ENCODE measurements at places on chromosomes 16 and 17.

DNA sequence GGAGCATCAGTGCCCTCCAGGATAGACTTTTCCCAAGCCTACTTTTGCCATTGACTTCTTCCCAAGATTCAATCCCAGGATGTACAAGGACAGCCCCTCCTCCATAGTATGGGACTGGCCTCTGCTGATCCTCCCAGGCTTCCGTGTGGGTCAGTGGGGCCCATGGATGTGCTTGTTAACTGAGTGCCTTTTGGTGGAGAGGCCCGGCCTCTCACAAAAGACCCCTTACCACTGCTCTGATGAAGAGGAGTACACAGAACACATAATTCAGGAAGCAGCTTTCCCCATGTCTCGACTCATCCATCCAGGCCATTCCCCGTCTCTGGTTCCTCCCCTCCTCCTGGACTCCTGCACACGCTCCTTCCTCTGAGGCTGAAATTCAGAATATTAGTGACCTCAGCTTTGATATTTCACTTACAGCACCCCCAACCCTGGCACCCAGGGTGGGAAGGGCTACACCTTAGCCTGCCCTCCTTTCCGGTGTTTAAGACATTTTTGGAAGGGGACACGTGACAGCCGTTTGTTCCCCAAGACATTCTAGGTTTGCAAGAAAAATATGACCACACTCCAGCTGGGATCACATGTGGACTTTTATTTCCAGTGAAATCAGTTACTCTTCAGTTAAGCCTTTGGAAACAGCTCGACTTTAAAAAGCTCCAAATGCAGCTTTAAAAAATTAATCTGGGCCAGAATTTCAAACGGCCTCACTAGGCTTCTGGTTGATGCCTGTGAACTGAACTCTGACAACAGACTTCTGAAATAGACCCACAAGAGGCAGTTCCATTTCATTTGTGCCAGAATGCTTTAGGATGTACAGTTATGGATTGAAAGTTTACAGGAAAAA lies 9.7 kb upstream of the CYLD start:
- DNase-seq, result no peak

DNA sequence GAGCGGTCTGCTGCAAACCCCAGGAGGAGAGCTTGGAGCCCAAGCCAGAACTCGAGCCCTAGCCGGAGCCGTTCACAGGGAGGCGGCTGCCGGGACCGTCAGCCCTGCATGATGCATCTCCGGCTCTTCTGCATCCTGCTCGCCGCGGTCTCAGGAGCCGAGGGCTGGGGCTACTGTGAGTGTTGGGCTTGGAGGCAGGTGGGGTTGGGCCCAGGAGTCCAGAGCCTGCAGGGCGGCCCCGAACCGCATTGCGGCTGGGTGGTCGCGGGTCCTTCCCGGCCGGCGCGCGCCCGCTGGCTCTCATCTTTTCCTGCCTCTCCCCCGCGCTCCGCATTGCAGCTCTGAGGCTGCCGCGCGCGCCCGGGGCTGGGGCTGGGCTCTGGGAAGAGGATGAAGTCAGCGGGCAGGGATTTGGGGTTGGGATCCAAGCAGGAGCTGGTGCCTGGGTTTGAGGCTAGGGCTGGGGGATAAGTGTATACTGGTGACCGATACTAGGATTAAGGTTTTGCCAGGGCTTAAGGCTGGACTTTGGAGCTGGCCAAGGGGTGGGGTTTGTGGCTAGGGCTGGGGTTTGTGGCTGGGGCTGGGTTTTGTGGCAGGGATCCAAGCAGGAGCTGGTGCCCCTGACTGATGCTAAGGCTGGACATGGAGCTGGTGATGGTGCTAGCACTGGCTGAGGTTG lies 532 bp downstream of the CNTNAP1 start:
- DNase-seq, result no peak

- DNase-seq, result no peak
Observed at GRCh38 chr17:64503821-64504768, 2.0 kb downstream of the DDX5 start.

GRCh38 chr16:4217204-4218131 lies 24.4 kb downstream of the SRL start:
- no peak for DNase-seq

- DNase-seq, result no peak
Observed at GRCh38 chr16:4067262-4068001, 48.8 kb downstream of the ADCY9 start.

GRCh38 chr17:57669671-57670529 lies 75.2 kb downstream of the CCDC182 start:
- no peak for DNase-seq

DNA sequence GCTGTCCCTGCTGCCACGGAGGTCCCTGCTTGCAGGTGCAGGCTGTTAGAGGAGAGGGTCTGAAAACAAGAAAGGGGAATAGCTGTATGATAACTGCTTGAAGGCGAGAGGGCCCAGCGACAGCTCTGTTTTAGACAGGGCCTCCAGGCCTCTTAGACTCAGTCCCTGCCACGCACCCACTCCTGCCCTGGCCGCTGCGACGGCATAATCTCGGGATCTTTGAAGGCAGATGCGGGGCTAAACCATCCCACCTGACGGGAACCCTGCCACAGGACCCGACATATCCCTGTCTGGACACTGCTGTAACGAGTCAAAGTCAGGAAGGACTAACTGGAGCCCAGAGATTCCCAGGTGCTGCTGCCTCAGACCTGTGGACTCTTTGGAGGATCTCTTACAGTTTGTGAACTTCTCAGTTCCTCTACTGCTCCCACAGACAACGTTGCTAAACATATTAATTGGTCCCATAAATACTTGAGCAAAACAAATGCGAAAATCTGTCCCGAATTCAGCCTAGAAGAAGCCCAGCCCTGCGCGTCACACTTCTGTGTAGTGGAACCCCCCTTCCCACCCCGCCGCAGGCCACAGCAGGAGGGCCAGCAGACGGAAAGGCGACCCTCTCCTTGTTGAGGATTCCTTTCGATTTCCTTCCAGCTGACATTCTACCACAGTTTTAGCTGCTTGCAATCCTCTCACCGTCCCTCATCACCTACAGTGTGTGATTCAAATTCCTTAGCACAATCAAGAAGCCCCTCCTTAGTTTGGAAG lies 998 bp upstream of the TMEM11 start:
- DNase-seq, result no peak

DNA sequence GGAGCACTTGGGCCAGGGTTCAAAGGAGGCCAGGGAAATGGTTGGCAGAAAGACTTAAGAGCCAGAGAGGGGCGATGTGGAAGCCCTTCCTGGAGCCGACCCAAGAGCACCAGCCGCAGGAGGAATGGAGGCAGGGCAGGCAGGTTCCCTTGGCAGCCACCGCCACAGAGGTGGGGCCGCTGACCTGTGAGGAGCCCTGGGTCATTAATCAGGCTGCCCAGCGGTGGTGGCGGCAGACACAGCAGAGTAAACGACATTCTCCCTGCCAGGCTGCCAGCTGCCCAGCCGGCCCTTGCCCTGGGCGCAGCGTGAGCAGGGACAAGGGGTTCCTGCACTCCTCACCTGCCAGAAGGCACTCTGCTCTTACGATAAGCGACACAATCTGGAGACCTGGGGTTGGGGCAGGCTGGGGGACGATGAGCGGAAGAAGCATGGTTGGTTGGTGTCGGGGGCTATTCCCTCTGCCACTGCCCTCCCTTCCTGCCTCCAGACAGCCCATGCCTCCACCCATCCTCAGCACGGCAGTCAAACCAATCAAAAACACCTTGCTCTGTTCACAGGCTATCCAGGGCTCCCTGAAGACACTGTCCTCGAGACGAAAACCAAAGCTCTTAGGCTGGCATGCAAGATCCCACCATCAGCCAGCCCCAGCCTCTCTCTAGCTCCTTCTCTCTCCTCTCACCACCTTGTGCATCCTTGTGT lies 40.9 kb downstream of the PLXDC1 start:
- no peak for DNase-seq

GRCh38 chr16:14447783-14448182 lies 182.3 kb downstream of the PARN start:
- no peak for DNase-seq

GRCh38 chr17:2481760-2482159 lies 29.9 kb downstream of the METTL16 start:
- DNase-seq, result no peak

DNA sequence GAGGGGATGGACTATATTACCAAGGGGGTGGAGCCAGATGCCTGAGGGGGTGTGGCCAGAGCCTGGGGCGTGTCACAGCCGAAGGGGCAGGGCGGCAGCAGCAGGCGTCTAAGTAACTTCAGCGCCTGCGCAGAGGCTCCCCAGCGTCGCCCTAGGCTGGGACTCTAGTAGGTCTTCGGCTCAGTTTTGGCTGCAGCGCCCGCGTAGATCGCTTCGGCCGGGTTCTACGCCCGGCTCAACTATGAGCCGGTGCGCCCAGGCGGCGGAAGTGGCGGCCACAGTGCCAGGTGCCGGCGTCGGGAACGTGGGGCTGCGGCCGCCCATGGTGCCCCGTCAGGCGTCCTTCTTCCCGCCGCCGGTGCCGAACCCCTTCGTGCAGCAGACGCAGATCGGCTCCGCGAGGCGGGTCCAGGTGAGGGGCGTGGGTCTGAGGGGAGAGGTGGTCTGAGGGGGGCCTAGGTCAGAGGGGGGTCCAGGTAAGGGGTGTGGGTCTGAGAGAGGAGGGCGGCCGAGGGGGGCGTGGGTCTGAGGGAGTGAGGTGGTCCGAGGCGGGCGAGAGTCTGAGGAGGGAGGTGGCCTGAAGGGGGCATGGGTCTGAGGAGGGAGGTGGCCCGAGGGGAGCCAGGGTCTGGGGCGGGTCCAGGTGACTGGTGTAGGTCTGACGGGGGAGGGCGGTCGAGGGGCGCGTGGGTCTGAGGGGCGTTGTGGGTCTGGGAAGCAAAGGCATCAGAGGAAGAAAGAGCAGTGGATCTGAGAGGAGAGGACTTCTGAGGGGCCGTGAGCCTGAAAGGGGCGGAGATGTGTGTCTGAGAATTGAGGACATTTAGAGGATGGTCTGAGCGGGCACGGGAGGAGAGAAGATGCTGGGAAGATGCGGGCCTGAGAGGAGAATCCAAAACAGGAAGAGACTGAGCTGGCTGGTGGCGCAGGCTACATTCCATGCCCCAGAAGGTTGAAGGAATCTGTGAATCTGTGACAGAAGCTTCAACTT lies at the start of gene LPCAT2:
TSS of gene LPCAT2 (plus strand) at position 132 of the 991 bp plus-strand sequence. CDS start at position 242, 110 bp downstream.
- no peak for DNase-seq

DNA sequence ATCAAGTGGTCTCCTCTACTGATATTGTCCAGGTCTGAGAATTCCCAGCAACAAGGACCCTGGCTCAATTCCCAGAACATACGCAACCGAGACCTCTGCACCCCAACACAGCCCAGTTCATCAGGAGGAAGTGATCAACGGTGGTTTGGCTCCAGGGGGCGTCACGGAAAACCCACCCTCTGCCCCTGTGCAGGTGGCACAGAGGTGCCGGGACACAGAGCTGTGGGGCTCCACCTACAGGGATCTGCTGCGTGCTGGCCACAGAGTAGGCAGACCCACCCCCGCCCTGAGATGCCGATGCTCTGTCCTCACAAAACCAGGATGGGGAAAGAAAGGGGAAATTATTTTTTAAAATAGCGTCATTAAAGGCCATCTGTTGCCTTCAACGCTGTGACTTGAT lies 69.6 kb downstream of the LMF1 start:
- DNase-seq, result no peak

GRCh38 chr17:80453998-80454556 lies 22.3 kb downstream of the NPTX1 start:
- DNase-seq, result no peak

DNA sequence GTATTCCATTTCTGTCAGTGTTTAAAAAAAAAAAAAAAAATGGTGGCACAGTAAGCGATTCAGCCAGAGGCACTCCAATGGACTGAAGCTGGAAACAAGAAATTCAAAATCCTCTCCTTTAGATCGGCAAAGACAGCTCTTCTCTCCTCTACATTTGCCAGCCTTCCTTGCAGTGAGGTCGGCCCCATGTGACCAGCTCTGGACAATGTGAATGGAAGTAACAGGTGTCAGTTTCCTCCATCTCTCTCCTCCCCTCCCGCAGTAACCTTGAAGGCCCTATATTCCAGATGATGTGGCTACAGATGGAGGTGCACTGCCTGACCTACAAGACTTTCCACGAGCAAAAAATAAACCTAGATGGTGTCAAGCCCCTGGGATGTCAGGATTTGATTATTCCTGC lies 15.0 kb downstream of the CUEDC1 start:
- DNase-seq, result no peak

DNA sequence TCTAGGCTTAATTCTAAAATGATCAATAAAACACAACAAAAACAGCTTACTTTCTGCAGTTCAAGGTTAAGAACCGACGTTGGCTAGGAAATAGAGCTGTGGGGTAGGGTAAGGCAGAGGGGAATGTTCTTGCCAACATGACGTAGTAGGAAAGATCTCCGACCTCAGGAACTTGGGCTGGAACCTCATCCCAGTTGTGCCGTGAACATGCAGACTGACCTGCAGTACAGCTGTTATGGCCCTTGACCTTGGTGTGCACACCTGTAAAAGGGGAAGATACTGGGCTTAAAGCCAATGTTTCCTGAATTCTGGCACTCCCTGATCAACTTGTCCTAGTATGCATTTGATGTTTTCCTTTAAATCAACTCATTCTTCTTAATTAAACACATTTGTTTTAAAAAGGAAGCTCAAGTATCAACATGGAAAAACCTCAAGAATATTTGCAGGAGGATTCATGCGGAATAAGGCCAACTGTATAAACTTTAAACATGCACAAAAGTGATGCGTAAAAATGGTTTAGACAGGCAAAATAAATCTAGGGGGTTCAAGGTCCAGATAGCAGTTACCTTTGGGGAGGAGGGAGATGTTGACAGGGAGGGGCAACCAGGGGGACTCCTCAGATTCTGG lies 14.2 kb upstream of the SLC6A2 start:
- no peak for DNase-seq

GRCh38 chr16:21574372-21574771 lies 25.0 kb upstream of the METTL9 start:
- no peak for DNase-seq

DNA sequence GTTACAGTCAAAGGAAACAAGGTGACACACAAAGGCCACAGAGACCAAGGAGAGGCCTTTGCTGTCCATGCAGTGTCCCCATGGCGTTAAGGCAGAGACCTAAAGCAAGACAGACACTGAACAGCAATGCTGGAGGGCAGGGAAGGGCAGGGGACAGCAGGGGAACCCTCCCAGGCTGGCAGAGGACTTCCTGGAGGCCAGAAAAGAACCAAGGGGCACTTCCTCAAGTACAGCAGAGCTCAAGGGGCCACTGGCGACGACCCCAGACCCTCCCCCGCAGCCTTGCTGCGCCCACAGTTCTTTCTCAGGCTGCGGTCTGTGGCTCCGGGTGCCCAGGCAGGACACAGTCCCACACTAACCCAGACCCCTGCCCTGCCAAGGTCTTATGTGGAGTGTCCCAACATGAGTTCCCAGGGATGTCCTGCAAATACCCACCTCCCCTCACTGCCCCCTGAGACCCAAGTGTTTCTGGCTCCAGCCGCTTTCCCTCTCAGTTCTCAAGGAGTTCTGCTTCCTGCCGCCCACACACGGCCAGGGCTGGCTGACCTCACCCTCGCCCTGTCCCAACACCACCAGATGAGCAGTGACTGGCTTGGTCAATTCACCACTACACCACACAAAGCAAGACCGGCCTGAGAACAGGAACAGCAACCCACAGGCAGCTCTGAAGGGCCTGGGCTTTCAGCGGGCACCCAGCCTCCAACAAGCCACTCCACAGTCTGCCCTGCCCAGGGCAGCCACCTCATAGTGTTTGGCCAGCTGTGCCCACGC lies 4.2 kb downstream of the CLCN7 start:
- DNase-seq, result no peak

GRCh38 chr17:11264183-11264871 lies 23.3 kb downstream of the SHISA6 start:
- no peak for DNase-seq

GRCh38 chr16:53085931-53086421 lies 31.2 kb downstream of the CHD9 start:
- DNase-seq, result no peak

GRCh38 chr17:44655983-44656710 lies at the start of gene MEIOC:
Gene MEIOC (plus strand): TSS chr17:44656468. CDS start chr17:44656614, 146 bp downstream.
- DNase-seq, result no peak

Measured in activated T-cell treated with anti-CD3 and anti-CD28 coated beads for 4 hours (primary cell).